COR-L47 (cell line): ENCODE measurements at places on chromosomes 5 and 9.

- no peak for DNase-seq
Measured at GRCh38 chr5:80033513-80033912, 1.6 kb upstream of the THBS4 start.

DNA sequence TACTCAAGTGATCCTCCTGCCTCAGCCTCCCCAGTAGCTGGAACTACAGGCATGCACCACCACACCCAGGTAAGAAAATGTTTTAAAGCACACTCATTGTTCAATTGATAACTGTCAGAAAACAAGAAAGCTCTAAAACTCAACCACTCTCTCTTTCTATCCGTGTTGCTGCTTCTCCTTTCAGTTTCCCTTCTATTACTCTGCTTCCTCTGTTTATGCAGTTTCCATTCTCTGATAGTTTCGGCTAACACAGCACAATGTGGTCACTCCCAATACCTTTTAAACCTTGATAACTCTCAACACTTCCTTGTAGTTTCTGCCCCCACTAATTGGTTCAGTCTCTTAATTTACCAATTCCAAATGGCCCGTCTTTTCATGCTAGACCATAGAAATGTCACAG lies 59.2 kb upstream of the NR4A3 start:
- no peak for DNase-seq

DNA sequence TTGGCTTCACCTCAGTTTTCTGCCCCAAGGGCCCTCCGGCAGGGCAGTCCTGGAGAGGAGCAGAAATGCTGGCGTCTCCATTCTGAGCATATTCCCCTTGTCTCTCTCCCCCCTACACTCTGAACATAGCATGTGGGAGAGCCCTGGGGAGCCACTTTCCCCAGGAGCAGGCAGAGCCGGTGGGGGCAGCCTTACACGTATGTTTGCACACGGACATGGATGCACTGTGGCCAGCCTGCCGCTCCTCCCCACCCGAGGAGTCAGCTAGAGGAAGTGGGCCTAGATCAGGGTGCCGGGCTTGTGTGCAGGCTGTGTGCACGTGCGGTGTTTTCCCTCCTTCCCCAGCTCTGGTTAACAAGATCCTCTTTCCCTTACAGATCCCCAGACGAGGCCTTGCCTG lies 25.4 kb upstream of the POMT1 start:
- no peak for DNase-seq

GRCh38 chr9:27304521-27304920 lies 7.6 kb upstream of the EQTN start:
- DNase-seq = peak; percentile 87

DNA sequence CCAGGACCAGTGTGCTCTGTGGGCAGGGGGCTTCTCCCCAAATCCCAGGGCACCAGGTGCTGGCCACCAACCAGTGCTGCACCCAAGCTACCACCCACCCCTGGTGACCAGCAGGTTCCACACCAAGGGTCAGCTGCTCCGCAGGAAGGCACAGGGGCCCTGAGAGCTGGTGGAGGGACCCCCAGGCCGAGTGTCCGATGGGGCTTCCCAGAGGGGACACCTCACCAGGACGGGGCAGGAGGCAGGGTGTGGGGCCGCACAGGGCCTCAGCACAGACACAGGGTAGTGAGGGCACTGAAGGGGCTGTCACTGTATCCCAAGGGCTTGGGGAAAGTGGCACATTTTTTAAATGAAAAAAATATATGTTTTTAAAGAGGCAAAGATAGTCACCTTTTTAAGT lies 18.1 kb downstream of the LCN9 start:
- DNase-seq = no peak

- DNase-seq = no peak
Measured at GRCh38 chr5:99037668-99038067, 108.9 kb upstream of the CHD1 start.

- no peak for DNase-seq
Measured at GRCh38 chr5:113182658-113183344, 206.2 kb downstream of the DCP2 start.

- DNase-seq = no peak
Measured at GRCh38 chr9:81833563-81834345, 94.5 kb upstream of the SPATA31D4 start.

DNA sequence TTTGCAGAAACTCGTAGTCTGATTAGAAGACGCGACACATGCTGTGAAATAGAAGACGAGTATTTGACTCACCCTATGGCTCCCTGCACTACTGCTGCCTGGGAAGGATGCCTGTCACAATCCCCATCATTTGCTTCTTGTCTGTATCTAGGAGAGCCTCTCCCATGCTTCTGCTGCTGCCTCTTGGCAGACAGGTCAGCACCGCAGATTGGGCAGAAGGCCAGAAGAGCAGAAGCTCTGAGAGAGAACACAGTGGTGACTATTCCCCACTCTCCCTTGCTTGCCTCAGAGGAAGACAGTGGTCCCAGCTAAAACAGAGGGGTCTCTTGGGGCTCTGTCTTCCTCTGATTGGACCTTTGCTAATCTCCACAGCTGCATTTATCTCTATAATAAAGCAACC lies 84.0 kb upstream of the SMIM32 start:
- DNase-seq = no peak

- no peak for DNase-seq
Measured at GRCh38 chr9:6931913-6932312, 174.1 kb downstream of the KDM4C start.

DNA sequence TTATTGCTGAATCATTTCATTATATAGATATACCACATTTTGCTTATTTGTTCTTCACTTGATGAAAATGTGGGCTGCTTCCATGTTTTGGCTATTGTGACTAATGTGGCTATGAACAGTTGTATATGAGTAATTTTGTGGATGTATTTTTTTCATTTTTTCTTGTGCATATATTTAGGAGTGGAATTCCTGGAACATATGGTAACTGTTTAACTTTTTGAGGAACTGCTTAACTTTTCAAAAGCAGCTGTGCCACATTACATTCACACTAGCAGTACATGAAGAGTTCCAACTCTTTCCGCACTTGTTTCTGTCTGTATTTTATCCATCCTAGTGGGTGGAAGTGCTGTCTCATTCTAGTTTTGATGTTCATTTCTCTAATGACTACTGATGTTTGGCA lies 67.8 kb downstream of the JAK2 start:
- DNase-seq = no peak

DNA sequence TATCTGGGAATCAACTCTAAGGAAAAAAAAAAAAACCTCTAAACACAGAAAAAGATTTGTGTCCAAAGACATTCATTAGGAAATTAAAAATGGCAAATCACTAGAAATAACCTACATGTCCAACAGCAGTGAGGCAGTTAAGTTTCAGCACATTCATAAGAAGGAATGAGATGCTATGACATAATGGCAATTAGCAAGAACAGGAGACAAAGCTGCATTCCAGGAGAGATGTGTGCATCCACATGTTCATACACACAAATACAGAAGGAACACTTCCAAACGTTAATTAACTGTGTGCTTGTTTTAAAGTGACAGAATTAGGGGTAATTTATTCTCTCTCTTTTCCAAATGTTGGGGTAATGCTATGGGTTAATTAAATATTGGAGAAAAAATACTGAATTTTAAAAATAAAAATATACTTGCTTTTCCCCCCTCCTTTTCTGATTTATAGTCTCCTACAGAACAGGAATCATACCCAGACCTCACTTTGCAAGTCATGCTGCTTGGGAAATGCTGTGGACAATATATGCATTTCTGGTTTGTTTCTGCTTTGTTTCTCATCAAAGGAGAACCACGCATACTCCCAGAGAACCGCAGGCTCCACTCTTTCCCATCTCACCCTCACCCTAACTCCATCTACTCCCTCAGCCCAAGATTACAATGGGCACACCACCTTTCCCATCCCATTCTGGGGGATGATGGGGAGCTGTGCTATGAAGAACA lies 114.1 kb downstream of the CDK5RAP2 start:
- no peak for DNase-seq

GRCh38 chr9:88646539-88647300 lies 111.7 kb downstream of the NXNL2 start:
- no peak for DNase-seq

- DNase-seq = no peak
Measured at GRCh38 chr5:73981704-73982103, 355.7 kb downstream of the ARHGEF28 start.

GRCh38 chr9:26605367-26605766 lies 287.2 kb downstream of the CAAP1 start:
- DNase-seq = no peak

DNA sequence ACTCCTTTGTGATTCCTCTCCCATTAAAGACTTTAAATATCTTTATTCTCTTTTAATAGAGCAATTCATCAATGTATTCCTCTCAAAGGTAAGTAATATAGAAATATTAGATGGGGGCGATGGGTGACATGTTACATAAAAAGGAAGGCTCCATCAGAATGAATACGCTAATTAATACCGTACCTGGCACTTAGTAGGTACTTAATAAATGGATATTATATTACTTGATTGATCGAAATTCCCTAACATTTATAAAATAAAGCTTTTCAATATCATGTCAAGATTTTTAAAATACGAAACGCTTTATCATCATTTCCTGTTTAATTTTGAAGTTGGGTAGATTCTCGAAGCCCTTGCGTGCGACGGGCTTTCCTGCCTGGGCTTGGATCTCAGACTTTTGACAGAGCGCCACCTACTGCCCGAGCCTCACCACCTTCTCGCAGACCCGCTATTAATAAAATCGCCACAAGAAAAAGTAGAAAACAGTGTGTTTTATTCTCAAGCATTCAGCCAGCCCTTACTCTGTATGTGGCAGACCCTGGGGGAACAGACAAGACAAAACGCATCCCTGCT lies 99.4 kb downstream of the C5orf15 start:
- peak; percentile 53 for DNase-seq

GRCh38 chr5:135952683-135953082 lies 2.1 kb downstream of the LECT2 start:
- no peak for DNase-seq
